NCI-H2029 (cell line): ENCODE measurements at places on chromosomes 7 and 10.

- DNase-seq = no peak
These were observed 75.2 kb downstream of the PRLHR start for GRCh38 chr10:118520116-118520742.

DNA sequence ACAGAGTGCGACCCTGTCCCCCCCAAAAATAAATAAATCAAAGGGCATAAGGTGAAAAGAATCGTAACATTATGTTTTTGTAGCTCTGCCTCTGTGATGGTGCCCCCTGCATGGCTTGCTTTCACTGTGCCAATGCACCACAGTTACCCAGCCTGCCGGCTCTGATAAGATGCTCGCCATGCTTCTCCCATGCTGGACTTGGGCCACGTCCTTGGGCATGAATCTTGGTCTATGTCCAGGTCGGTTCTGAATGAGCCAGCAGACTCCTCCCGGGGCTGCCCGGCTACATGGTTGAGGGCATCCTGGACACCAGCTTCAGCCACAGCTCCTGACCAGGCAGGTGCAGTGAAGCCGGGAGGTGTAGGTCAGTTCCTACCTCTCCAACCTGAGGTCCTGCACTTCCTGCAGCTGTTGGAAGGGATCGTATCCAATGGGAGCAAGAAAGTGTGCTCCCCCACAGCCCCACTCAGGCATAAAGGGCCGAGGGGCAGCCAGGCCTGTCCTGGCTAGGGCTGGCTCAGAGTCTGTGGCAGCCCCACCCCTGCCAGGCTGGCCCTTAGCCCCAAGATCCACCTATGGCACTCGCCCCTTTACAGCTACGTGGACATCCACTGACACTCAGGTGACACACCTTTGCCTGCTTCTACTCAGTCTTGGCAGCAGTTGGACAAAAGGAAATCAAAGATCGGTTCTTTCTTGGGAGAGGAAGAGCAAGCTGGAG lies 34.1 kb downstream of the CHST3 start:
- DNase-seq = no peak

- no peak for DNase-seq
These were observed 10.1 kb downstream of the ITGB8 start for GRCh38 chr7:20340839-20341238.

GRCh38 chr7:101784292-101785127 lies 32.9 kb upstream of the CUX1 start:
- DNase-seq = no peak

DNA sequence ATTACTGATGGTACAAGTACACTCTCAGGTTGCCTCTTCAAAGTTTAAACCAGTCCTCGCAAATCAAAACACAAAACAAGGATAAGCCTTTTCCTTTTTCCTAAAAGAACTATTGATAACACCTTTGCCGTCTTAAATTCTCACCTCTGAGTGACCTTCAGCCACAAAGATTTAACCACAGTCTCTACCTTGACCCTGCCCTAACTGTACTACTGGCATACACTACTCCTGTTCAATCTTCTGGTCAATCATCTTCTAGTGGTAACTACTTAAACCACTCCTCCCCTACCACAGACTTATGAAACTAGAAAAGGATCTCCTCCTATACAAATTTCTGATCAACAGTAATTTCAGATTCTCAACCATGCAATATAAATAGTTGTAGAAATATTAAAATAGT lies 15.1 kb downstream of the UPF2 start:
- no peak for DNase-seq

- DNase-seq = no peak
These were observed 127.1 kb downstream of the AOAH start for GRCh38 chr7:36597090-36597773.

GRCh38 chr10:109961174-109962001 lies 38.1 kb upstream of the XPNPEP1 start:
- peak; percentile 37 for DNase-seq
